ENCODE measurements at places on chromosomes 6 and 20.
A peak's percentile ranks its signal among the peaks of the same experiment; 100 is the strongest.

- no peak for DNase-seq
These were observed 98.5 kb downstream of the SLC23A2 start for GRCh38 chr20:4902788-4903187.

DNA sequence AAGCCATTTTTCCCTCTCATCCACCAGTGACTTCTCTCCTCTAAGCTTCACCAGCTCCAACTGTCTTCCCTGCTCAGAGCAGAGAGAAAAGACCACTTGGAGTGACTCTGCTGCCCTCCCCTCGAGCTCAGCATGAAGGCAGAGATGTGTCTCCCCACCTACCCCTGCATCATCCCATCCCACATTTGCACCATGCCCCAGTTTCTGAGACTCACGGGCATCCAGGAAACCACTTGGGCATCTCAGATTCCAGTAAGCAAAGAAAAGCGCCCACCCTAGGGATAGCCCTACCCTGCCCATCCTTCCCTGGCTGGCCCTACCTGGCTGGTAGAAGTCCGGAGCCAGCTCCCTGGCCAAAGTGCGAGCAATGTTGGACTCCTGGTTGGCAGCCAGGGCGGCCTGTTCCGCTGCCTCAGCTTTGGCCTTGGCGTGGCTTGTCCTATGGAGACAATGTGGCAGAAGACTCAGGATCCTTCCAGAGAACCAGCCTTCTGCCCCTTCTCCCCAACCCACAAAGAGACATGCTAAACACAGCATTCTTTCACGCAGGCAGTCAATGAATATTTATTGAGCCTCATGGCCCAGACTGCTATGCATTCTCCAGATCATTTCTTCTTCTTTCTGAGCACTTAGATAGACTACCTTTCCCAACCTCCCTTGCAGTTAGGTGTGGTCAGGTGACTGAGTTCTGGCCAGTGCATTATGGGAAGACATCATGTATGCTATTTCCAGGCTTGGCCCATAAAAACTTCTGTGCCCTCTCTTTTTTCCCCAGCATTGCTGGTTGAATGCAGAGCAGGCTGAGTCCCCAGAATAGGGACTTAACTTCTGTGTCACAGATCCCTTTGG, 68.6 kb downstream of the JPH2 start:
- no peak for DNase-seq

DNA sequence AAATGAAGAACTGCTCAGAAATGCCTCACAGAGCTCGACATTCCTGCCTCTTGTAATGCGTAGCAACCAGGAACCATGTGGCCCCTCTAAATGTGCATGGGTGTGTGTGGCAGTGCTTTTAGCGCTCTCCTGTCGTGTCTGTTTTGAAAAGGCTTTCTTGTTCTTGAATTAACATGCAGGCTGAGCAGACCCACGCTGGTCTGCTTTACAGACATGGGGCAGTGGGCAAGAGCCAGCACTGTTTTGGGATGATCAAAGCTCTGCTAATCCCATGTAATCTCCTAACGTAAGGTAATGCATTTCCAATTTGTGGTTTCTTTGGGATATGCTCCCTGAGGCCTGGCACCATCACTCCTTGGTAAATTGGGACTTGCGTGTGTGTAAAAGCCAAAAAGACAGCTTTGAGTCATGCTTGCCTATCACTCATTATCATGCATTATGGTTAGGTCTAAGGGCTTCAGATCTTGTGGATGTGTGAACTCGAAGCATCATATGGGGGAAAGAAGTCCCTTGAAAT, 11.8 kb downstream of the RIPOR2 start:
- DNase-seq, result no peak

DNA sequence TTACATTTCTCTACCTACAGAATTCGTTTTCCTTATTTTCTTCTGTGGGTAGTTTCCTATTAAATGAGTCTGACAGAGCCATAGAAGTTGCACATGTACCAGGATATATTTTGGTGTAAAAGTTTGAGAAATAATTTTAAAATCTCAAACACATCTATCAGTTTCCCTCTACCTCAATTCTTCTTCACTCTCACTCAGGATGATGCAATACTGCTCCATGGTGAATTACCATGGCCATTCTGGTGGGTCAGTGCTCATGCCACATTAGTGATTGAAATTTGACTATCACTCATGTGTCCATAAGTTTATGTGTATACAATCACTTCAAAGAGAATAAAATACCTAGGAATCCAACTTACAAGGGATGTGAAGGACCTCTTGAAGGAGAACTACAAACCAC, 151.7 kb downstream of the ARHGAP18 start:
- DNase-seq, result no peak

DNA sequence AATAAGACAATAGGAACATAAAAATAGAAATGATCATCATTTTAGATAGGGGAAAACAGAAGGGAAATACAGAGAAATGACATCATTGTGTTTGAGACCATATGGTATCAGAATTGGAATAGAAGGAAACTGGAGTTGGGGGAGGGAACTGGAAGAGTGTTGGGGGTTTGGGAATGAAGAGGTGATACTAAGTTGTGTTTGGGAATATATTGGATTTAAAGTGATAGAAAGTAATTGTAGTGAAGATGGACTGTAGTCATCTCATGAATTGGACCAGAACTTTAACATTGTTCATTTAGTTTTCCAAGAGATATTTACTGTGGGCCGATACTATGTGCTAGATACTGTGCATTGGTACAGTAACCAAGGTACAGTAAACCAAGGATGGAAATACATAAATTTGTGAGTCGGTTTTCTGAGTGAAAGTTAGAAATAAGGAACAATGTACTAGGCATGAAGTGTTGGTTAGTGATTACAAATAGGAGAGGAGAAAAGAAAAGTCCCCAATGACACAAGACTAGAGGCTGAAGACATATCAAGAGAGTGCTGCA, 32.3 kb downstream of the KCNQ5 start:
- no peak for DNase-seq

- peak; percentile 6 for DNase-seq
These were observed 268.0 kb downstream of the TFAP2A start for GRCh38 chr6:10146715-10147451.

DNA sequence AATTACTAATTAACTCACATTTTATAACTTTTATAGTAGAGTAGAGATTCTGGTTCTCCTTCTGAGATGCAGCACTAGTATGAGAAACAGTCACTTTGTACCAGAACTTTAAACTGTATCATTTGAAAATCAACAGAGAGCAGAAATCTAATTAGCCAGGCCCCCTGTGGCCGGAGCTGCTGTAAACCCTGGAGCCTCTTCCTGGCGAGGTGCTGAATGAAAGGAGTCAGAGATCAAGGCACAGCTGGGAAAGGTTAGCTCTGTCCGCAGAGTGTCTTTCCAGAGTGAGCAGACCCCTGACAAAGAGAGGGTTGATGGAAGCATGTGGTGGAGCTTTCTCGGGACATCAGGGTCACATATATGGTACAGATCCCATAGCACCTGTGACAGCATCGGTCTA, 703.8 kb downstream of the RFPL4B start:
- no peak for DNase-seq

DNA sequence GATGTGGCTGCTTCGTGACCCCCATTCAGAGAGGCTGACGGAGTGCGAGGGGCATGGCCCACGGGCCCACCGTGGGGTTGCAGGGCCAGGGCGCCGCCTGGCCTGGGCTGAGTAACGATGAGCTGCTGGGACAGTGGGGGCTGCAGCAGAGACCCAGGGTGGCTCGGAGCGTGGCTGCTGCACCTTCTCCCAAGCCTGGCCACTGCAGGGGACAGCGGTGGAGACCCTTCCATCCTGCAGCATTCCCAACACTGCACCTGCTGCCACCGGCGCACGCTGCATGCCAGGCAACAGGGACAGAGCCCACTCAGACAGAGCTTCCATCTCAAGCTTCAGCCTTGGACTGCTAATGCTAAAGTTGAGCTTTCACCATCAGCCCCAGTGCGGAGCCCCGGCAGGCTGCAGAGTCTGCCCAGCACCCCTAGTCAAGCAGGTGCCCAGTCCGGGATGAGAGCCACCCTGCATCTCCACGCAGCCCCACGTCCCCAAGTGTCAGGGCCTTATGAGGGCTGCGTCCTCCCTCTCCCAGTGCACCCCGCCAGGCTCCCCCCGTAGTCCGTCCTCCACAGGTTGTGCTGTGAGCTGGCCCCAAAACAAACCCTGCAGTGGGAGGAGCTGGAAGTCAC, 89.4 kb upstream of the AFDN start:
- no peak for DNase-seq

DNA sequence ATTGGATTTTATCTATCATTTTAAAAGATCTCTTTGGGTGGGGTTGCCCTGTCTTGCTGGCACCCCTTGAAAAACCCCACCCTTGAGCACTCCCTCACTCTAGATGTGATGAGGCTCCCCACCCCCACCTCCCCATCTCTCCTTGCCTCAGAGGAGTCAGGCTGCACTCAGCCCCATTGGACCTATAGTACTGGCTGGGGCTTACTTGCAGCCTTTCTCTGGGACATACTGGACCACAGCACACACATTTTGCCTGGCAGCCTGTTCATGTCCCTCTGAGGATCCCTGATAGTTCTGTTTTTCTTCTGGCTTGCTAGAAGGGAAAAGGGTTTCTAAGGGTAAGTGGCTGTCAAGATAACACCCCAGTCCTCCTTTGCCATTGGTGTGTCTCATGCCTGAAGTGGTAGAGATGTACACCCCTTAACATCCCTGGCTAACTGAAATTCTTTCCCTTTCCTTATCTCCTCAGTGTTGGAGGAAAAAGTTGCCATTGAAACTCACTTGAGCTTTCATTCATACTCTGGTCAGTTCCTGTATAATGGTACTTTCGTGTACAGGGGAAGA, 553.4 kb upstream of the CITED2 start:
- DNase-seq, result no peak

GRCh38 chr6:46420921-46421638, 70.2 kb downstream of the RCAN2 start:
- DNase-seq, result no peak

- DNase-seq, result no peak
These were observed 2.4 kb upstream of the GCNT2 start for GRCh38 chr6:10518557-10519407.

GRCh38 chr6:138580801-138581200, 81.5 kb upstream of the NHSL1 start:
- DNase-seq, result no peak

- peak; percentile 61 for DNase-seq
These were observed 35.3 kb upstream of the APCDD1L start for GRCh38 chr20:58550275-58551059.

DNA sequence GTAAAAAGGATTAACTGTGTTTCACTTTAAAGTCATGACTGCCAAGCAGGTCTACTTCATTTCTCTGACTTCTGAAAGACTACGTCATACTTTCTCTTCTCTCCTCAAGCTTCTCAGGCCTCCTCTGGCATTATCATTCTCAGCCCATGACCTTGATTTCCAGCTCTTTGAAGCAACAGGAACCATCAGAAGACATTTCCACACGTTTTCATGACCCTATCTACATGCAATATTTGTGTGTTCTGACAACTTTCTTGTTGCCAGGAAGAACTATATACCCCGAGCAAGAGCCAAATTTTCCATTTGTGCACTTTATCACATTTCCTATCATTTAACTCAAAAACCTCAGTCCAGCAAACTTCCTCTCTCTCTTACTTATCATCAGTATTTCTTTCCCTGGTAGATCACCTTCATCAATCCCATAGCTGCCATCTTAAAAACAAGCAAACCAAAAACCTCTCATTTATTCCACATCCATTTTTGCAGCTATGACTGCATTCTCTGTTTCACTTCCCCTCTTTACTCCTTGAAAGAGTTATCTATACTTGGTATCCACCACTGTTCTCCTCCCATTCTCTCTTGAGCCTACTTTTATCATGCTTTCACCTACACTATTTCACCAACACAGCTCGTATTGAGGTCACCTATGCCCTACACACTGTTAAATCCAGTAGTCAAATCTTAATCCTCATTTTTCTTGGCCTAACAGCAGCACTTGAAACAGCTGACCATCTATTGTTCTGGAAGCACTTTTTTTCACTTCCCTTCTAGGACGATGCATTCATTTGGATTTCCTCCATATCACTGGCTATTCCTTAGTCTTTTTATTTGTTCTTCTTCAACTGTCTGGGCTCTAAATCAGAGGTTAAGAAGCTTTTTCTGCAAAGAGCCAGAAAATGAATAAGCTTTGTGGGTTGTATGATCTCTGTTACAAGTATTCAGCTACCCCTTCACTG, 47.1 kb downstream of the STX7 start:
- DNase-seq, result no peak

DNA sequence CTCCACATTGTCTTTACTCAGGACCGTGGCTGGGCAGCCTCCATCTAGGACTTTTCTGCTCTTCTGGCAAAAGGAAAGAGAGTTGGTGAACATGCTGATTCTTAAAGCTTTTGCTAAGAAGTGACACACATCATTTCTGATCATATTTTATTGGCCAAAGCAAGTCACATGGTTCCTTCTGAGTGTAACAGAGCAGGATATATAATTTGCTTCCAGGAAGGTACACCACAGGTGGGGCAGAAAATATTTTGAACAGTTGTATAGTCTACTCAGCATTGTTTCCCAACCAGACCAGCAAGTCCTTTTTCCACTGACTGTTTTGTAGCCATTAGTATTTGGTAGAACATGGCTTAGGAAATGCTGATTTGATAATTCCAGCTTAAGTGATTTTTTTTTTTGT, 73.5 kb downstream of the AKAP7 start:
- DNase-seq, result no peak

GRCh38 chr6:35893246-35893645, 27.7 kb downstream of the SRPK1 start:
- DNase-seq, result no peak

DNA sequence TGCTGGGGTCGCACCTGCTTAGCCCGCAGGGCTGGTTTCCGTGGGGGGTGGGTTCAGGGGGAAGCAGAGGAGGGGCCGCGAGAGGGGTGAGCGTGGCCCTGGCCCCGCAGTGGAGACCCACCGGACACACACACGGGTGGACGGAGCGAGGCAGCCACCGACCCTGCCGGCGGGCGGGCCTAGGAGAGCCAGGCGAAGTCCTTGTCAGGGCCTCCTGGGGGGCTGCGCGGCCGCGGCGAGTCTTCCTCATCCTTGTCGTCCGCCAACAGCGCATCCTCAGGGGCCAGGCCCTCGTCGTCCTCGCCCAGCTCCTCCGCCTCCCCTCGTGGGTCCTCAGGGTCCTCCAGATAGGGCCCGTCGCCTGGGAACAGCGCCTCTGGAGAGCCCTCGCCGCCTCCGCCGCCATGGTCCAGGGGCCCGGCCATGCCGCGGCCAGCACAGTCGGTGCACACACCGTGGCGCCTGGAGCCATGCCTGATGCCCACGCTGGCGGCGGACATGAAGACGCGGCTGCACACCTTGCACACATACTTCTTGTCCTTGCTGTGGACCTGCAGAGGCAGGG, 7.3 kb downstream of the SLC2A4RG start:
- DNase-seq, result no peak

DNA sequence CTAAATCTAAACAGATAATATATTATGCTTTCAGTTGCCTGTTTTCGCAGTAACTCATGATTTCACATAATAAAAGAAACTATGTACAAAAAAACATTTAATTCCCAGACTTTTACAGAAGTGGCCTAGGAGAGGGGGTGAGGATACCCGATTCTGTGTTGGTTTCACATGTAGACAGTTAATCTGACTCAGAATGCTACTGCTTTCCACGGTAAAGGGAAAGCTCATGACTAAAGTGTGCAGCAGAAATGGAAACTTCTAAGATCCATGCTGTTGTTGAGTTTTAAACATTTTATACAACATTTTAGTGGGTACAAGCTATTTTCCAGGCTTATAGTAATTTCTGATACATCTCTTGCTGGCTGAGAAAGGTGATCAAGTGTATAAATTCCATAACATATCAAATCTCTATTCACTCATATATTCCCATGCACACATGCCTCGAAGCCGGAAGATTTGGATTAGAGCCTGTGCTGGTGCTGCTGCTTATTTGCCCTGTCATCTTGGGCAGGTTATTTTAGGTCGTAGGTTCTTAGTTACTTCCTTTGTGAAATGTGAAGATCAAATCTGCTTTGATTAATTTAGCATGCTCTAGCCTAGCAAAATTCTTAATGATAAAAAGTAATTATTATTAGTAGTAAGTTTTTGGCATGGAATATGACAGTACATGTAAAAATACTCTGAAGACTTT, 896.7 kb upstream of the MAP3K7 start:
- no peak for DNase-seq
